ENCODE measurements at places on chromosomes 7 and 10. TPM values are rescaled to one million over a fixed set of nuclear protein-coding genes. Genes with fewer than 3 reads are reported as not detected.

Gene ERCC6
- total RNA-seq: 34.8 TPM

Gene MBL2
- not detected for total RNA-seq

Gene TAS2R41
- not detected for total RNA-seq

DNA sequence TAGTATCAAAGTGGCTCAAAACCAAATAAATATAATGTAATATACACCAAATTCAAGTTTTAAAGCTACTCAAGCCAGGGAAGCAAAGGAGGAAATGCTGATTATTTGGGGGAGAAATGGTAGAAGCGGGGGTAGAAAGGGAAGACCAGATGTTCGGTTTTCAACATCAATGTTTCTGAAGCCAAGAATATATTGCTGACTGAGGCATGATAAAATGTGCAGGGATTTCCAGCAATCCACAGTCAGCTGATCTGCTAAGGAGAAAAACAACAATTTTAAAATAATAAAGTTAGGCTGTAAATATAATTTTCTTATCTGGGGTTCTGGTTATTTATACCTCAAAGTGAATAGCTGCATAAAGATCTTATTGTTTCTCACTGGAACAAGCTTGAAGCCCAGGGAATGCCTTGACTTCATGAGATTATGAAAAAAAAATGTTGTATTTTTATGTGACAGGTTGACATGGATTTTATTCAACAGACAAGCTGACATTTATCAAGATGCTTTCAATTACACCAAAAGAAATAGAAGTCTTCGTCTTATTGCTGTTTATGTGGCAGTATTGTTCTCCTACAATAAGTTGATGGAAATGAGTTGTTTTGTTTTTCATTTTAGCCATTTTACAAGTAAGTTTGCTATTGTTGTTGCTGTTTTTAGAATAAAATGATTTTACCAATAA is 28.6 kb upstream of the BMPER start:
- no peak for DNase-seq
